ENCODE measurements at places on chromosomes 6 and 20.

DNA sequence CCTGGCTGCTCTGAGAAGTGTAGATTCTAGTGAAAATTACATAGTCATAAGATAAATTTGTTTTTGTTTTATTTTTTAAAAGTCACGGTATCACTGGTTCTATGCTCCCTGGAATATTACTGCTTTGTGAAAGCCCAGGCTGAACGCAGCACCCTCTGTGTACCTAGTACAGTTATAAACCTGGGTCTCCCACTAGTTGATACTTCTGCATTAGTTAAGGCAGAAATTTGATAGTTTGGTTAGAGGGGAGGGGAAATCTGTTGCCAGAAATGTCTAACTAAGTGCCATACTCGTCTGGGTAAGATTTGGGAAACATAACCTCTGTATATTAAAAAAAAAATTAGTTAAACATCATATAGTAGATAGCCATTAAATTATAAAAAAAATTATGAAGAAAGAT is 110.6 kb upstream of the TRAF3IP2 start:
- no peak for DNase-seq

GRCh38 chr6:16582446-16583143 is 178.7 kb downstream of the ATXN1 start:
- no peak for DNase-seq

- no peak for DNase-seq
Measured at GRCh38 chr20:64010711-64011237, 25.2 kb upstream of the C20orf204 start.

DNA sequence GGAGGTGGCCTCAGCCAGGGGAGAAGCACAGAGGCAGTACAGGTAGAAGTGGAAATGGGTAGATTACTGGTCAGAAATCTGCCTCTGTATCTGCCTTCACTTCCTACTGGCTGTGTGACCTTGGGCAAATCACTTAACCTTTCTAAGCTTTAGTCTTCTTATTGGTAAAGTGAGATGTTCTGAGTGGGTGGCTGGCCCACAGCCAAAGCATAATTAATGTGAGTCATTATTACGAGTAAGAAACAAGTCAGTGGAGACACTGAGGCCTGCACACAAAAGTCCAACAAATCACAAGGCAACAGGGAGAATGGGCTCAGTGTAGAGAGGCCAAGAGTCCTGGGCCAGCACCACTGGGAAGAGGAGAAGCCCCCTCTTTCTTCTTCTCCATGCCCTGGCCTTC is 39.1 kb downstream of the NRN1 start:
- DNase-seq, result no peak

- no peak for DNase-seq
Measured at GRCh38 chr6:135506270-135506997, 8.9 kb upstream of the AHI1 start.

DNA sequence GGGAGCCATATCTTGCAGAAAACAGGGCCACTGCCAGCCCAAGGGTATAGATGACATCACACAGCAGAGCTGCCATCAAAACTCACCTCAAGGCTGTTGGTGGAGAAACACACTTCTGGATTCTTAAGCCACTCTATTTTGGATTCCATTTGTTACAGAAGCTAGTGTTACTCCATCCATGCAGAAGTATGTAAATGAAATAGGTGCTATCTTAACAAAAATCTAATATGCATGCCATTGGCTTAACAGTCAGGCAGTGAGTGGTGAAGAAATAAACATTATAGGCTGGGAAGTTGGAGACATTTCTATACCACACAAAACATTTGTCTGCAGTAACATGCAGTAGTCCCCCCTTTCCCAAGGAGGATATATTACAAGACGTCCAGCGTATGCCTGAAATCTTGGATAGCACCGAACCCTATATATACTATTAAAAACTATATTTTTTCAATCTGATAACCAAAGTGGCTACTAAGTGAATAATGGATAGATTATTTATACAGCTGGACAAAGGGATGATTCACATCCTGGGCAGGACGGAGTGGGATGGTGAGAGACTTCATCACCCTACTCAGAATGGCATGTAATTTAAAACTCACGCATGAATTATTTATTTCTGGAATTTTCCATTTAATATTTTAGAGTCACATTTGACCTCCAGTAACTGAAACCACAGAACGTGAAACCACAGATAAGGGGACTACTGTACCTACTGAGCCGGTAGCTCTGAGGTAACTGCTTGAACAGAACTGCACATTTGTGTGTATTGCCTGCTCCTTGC is 160.0 kb upstream of the PLN start:
- no peak for DNase-seq

GRCh38 chr6:40535110-40535818 is 51.9 kb downstream of the LRFN2 start:
- no peak for DNase-seq

DNA sequence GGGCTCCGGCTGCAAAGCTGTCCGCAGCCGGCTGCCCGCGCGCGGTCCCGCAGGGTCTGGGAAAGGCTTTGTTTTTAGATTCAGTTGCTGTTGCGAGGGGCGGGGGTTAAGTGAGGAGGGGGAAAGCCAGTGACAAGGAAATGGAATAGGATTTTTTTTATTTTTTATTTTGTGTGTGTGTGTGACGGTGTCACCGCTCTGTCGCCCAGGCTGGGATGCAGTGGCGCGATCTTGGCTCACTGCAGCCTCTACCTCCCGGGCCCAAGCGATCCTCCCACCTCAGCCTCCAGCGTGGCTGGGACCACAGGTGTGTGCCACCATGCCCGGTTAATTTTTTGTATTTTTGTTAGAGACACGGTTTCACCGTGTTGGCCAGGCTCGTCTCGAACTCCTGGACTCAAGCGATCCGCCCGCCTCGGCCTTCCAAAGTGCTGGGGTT is 615 bp upstream of the UBE2J1 start:
- no peak for DNase-seq

DNA sequence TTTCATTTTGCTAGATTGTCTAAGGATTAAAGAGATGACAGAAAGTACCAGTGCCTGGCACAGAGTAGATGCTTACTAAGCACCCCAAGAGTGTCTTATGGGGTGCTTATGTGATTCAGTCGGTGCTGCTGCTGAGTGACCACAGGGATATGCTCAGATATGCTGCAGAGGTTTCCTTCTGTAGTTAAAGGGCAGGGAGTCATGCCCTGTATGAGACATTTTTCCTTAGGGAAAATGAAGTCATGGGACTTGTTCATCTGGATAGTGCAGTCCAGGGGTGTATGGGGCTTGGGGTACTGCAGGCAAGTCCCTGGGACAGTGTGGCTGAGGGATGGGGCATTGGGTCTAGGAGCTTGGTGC is 25.1 kb downstream of the TOX2 start:
- no peak for DNase-seq

GRCh38 chr20:57959589-57959988 is 249.8 kb upstream of the PMEPA1 start:
- DNase-seq, result no peak

DNA sequence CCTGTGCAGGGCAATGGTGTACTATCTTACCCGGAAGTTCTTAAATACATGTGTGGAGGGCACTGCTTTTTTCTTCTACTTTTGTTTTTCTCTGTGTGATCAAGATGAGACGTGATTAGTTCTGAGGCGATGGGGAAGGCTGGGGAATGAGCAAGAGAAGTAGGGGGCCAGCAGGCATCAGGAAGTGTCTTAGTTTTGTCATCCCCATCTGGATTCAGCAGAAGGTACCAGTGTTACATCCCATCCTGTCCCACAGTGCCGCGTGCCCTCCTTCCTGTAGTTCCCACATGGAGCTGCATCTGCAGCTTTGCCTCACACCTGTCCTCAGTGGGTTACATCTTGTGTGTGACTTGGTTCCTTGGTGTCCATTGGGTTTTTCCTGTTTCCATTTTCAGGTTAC is 86.9 kb downstream of the FNDC1 start:
- DNase-seq, result no peak

- no peak for DNase-seq
Measured at GRCh38 chr6:11445146-11445545, 92.4 kb upstream of the TMEM170B start.

DNA sequence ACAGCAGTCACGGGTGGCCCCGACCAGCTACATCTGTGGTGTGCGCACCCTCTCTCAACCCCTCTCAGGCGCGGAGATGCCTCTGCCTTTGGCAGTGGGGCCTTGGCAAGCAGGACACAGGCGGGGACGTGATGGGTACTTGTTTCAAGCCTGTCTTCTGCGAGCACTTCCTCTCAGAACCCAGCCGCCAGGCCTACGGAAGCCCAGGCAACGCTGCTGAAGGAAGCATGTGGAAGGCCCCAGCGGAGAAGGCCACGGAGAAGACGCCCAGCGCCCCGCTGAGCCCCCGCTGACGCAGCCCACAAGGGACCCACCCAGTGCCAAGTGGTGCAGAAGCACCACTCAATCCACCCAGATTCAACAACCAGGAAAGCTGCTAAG is 13.0 kb downstream of the SERPINB6 start:
- no peak for DNase-seq

DNA sequence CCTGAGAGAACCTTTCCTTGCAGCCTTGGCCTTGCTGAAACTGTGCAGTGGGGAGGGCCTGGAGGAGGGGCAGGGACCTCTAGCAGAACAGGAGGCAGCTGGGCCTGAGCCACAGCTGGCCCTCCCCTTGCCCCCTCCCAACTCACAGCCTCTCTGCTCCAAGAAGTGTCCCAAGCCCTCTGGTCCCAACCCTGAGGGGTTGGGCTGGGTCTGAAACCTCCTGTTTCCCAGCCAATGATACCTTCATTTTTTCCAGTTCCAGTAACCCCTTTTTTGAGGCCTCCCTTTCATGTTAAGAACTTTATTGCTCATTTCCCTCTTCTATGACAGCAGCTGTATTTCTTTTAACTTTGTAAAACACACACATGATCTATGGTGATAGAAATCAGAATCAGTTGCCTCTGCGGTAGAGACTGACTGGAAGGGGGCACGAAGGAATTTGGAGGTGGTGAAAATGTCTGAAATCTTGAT is 17.9 kb upstream of the ARMC12 start:
- peak; percentile 51 for DNase-seq

- DNase-seq, result no peak
Measured at GRCh38 chr6:75818098-75818855, 69.2 kb downstream of the MYO6 start.

DNA sequence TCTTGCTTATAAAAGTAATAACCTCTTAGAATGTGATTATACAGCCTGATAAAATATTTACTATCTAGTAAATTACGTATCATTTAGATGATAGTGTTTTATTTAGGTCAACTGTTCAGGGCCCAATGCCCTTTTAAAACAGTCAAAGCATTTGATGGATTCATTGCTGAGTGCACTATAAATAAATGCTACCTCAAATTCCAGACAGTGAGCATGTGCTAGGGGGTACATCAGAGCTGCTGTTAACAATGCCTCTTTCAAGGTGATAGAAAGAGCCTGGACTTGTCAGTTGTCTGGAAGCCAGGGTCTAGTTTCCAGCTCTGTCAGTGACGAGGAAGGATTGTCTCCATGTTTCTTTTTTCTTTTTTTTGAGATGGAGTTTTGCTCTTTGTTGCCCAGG is 7.5 kb upstream of the TMEM242 start:
- DNase-seq, result no peak

DNA sequence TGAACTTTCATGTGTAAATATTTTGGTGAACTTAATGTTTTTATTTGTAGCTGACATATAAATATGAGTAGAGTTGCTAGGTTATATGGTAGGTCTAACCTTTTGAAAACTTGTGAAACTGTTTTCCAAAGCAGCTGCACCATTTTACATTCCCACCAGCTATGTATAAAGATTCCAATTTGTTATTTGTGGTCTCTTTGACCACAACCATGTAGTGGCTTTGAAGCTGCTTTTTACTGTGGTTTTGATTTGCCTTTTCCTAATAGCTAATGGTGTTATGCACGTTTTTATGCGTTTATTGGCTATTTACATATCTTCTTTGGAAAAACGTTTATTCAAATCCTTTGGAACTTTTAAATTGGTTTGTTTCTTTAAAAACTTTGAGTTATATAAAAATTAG is 10.3 kb downstream of the CST3 start:
- DNase-seq, result no peak

DNA sequence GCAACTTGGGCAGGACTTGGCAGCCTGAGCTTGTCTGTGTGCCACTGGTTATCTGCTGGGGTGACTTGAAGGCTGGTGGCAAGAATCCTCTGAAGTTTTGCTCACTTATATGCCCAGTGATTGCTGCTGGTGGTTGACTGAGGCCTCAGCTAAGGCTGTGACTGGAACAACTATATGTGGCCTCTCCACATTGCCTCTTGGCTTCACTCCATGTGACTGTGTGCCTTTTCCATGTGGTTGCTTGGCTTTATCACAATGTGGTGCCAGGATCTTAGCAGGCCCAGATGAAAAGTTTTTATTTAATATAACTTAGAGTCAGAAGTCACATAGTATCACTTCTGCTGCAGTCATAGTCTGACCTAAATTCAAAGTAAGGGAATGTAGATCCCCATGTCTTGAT is 104.5 kb downstream of the ADAT2 start:
- no peak for DNase-seq

GRCh38 chr6:116010386-116010785 is 50.3 kb downstream of the FRK start:
- DNase-seq, result no peak

- no peak for DNase-seq
Measured at GRCh38 chr6:31663126-31663960, 1.5 kb downstream of the GPANK1 start.

GRCh38 chr6:149756261-149756636 is 6.7 kb downstream of the PCMT1 start:
- no peak for DNase-seq

DNA sequence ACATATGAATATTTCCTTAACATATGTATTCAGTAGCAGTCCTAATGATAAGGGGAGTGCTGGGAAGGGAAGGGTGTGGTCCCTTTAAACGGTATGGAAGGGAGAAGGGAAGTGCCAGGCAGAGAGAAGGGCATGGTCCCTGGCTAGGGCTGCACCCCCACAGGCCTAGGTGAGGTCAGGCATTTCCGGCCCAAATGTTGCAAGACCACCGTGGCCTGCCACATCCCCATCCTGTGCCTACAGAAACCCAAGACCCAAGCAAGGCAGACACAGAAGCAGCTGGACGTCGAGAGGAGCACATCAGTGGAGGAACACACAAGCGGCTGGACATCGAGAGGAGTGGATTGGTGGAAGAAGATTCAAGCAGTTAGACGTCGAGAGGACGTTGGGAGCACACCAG is 5.9 kb downstream of the RRAGD start:
- no peak for DNase-seq

- no peak for DNase-seq
Measured at GRCh38 chr6:34536251-34536958, 19.7 kb downstream of the SPDEF start.

DNA sequence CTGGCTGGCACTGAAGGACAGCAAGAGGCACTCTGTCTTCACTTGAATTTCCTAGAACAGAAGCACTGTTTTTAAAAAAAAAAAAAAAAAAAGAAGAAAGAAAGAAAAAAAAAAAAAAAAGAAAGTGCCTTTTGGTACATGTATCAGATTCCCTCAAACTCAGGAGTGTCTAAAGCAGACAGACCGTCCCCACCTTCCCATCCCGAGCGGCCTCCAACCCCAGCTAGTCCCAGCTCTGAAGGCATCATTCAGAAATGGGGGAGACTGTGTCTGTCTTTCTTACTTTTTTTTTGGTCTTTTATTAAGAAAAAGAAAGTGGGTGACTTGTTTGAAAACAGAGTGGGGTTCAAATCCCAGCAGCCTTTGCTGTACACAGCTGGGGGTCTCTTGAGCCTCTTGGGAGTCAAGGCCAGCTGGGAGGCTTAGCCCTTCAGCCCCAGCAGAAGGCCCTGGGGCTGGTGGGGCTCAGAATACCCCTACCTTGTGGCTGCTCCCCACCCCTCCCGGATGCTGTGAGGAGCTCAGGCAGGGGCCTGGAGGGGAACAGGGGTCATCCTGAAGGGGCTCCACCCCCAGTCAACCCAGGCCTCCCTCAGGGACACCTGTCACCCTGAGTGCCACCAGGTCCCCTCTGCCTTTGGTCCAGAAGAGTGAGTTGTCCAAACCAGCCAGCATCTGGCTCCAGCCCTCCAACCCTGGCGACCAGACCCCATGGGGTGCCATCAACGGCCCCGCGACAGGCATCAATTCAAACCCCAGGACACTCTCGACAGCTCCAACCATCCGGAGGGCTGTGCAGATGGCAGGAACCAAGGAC is 128.3 kb downstream of the TAF4 start:
- DNase-seq, result no peak

All from activated T-cell treated with anti-CD3 and anti-CD28 coated beads for 48 hours (primary cell).